ENCODE measurements at places on chromosomes 1 and 21. TPM values are rescaled to one million over a fixed set of nuclear protein-coding genes. Genes with fewer than 3 reads are reported as not detected.

The FCRLB gene
- total RNA-seq: 0.31 TPM

The ARHGAP29 gene
- total RNA-seq: 7.5 TPM

- no peak for DNase-seq
Observed at GRCh38 chr1:235160383-235160956, 580 bp downstream of the RBM34 start.

GRCh38 chr21:15061747-15062605 lies 2.8 kb downstream of the NRIP1 start:
- no peak for DNase-seq

The REN gene
- not detected for total RNA-seq

The ADAMTSL4 gene
- total RNA-seq: 1.3 TPM

GRCh38 chr1:60895252-60895651 lies 187.1 kb upstream of the NFIA start:
- DNase-seq: no peak

DNA sequence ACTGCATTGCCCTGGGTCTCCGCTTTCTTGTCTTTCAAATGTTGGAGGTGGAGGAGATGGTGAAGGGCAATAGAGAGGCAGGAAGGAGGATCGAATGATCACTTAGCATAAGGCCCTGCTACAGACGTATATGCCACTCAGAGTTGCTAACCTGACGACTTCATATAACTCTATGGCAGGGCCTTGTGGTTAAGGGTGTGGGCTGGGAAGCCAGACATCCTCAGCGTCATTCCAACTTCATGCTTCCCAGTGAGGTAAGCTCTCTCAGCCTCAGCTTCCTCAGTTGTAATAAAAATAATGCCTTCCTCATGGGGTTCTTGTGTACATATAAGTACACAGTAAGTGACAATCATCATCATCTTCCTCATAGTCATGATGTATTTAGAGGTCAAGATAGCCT lies 54.6 kb downstream of the CASQ2 start:
- no peak for DNase-seq

The TNFAIP8L2 gene
- 0.28 TPM for total RNA-seq

DNA sequence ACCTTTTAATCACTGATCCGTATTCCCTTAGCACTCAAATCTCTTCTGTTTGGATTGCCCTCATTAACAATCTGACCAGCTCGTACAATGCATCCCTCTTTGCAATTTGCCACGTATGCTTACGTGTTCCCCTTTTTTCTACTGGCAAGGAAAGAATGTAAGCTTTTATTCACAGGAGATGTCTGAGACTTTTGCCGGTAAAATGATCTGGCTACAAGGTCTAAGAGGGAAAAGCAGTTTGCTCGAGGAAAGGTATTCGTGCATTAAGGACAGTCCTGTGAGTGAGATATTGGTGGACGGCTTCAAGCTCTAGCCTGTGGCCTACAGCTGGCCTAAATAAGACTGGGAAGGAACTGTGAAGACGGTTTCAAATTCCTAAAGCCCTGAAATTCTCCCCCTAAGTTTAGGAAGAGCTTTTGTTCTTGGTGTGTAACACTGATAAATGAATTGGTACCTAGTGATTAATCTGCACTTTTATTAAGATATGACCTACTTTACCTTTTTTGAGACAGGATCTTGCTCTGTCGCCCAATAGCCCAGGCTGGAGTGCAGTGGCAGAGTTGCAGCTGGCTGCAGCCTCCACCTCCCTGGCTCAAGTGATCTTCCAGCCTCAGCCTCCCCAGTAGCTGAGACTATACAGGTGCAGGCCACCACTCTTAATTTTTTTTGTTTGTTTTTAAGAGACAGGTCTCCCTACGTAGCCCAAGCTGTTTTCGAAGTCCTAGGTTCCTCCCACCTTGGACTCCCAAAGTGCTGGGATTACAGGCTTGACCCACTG lies 895 bp upstream of the UBR4 start:
- no peak for DNase-seq

GRCh38 chr1:11590395-11590794 lies 63.8 kb downstream of the FBXO2 start:
- no peak for DNase-seq

- no peak for DNase-seq
Observed at GRCh38 chr21:27047658-27048314, 80.9 kb upstream of the ADAMTS5 start.

The CTSE gene
- total RNA-seq: 8.7 TPM

The PPIAL4G gene
- total RNA-seq: not detected

- DNase-seq: no peak
Observed at GRCh38 chr21:25424634-25425033, 182.6 kb downstream of the MRPL39 start.

DNA sequence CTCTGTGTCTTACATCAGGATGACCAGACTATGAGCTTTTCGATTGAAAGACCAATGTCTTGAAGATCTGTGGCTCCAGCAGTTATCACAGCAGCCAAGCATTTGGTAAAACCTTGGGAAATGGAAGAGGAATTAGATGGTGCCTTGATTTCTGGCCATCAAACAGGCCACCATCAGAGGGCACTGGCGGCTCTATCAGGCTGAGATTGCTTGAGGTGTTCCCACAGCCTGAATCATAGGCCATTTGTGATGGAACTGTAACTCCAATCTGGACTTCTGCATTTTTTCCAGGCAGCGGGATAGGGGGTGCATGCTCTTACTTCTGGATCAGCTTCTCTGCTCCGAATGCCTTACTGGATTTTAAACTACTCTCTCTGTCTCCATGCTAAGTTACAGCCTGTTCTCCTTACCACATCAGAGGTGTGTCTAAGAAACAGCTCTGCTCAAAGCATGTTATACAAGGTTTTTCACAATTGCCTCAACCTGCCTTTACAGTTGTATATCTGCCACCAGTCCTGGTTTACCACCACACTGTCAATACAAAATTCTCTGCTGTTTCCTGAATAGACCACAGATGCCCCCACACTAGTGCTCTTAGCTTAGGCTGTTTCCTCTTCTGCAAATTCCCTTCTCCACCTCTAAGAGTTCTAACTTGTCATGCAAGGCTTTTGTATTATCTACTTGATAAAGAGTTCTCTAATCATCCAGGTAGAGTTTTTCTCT lies 180.9 kb downstream of the PTGER3 start:
- DNase-seq: no peak

- DNase-seq: no peak
Observed at GRCh38 chr1:182493063-182493462, 43.1 kb downstream of the RGSL1 start.

The ATP1A2 gene
- 0.40 TPM for total RNA-seq

GRCh38 chr1:52955129-52955970 lies 28.3 kb downstream of the SCP2 start:
- no peak for DNase-seq

The OPTC gene
- not detected for total RNA-seq

The AMY2B gene
- total RNA-seq: 759 TPM

DNA sequence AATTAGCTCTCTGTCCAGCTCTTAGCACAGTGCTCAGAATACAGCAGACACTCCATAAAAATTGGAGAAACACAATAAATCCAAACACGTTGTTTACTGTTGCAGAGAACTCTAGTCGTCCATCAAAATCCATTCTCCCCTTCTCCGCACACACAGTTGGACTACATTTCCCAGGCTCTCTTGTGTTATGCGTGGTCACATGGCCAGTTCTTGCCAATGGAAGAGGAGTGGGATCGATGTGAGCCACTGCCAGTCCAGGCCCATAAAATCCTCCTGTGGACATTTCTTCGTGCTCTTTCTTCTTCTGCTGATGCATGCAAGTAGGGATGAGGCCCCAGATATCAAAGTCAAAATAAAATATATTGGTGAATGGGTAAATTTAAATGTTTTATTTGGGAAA lies 114.3 kb upstream of the FMN2 start:
- DNase-seq: no peak

- no peak for DNase-seq
Observed at GRCh38 chr21:17386498-17386897, 126.3 kb upstream of the CXADR start.

The FCN3 gene
- 2.3 TPM for total RNA-seq

The TCHHL1 gene
- total RNA-seq: not detected

GRCh38 chr1:155893389-155894142 lies 17.6 kb downstream of the RIT1 start:
- no peak for DNase-seq

DNA sequence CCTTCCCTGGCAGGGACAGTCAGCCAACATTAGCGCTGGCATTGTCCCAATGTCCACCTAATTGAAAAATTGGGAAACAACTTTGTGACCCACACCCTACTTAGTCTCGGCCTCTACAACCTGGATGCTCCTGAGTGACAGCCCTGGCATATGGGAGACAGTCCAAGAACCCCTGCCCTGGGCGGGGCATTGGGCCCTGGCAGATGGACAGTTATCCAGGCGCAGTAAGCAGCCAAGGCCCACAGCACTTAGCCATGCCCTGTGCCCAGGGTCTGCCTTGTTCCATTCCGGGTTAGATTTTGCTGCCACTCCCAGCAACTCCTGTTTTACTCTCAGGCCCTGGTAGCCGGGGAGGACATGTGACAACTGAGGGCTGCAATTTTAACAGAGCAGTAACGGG lies 50.3 kb downstream of the NFASC start:
- no peak for DNase-seq
